ENCODE measurements at places on chromosomes 1 and 21.

DNA sequence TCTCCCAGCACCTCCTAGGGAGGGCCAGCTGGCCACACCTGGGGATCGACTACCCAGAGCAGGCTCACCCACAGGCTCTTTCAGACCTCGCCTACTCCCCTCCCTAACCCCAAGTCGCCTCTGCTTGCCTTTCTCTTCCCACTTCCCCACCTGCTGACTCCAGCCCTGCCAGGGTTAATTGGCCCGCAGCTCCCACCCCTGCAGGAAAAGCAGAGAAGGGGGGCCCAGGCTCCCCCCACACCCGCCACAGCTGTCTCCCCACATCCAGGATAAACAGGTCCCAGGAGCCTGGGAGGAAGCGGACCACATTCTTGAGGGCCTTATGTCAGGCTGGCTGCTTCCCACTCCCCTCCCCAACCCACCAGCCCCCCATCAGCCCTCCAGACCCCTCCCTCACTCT is 45.0 kb downstream of the TAS1R2 start:
- DNase-seq: no peak

DNA sequence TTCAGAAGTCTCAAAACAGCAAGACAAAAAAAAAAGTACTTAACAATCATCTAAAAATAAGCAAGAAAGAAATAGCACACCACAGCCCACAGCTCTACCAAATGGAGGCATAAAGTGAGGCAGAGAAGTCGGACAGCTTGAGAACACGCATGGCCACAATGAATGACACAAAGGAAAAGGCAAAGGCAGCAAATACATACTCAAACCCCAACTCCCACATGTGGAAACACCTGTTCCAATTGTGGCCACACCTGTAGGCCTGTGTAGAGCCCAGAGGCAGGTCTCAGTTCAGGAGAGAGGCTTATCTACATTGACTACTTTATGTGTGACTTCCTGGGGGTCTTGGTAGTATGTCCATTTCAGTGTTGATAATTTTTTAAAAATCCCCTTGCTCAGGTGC is 543.5 kb downstream of the LMO4 start:
- no peak for DNase-seq

DNA sequence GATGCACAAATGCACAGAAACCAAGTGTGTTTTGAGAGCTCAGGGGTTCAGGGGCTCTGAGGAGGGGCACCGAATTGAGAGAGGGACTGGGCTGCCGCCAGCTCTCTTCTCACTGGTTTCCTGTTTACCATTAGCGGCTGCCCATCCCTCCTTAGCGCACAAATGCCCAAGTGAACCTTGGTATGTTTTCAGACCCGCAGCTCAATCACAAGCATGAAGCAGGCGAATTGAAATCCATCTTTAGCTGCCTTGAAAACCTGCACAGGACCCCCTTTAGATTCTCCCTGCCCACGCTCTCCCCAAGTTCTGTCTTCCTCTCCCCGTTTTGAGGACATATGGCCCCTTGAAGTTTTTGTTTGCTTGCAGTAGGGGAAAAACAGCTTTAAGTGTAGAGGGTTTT is 61.1 kb upstream of the ACOT11 start:
- DNase-seq: no peak

GRCh38 chr1:177505905-177506590 is 335.3 kb downstream of the BRINP2 start:
- no peak for DNase-seq

- no peak for DNase-seq
Observed at GRCh38 chr1:43465505-43466067, 11.9 kb upstream of the HYI start.

GRCh38 chr1:8457760-8458381 is 140.0 kb downstream of the SLC45A1 start:
- no peak for DNase-seq

DNA sequence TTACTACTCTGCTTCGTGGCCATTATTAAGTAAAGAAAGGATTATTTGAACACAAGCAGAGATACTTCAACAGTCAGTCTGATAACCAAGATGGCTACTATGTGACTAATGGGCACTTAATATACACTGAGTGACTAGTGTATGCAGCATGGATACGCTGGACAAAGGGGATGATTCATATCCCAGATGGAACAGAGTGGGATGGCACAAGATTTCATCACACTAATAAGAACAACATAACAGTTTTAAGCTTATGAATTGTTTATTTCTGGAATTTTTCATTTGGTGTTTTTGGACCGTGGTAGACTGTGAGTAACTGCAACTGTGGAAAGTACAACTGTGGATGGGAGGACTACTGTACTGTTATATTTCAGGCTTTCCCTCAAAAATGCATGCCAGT is 9.4 kb downstream of the ZCCHC17 start:
- DNase-seq: peak; percentile 67

- DNase-seq: no peak
Observed at GRCh38 chr1:197485790-197486189, 217.7 kb downstream of the CRB1 start.

- DNase-seq: peak; percentile 2
Observed at GRCh38 chr21:18529254-18529653, 125.7 kb upstream of the TMPRSS15 start.

DNA sequence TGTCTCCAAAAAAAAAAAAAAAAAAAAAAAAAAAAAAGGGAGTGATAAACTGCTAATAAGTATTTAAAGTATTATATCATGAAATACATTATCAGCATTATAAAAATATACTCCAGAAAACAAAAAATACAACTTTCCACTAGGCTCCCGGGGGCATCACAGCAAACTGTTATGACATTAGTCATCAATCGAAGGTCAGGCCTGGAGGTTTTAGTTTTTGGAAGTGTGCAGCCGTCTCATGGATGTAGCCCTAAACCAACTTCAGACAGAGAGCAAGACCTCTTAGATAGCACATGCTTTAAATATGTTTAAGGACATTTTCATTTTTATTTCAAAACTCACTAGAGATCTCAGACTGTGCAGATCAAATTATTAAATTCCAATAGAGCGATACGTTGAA is 106.3 kb downstream of the RERE start:
- no peak for DNase-seq

DNA sequence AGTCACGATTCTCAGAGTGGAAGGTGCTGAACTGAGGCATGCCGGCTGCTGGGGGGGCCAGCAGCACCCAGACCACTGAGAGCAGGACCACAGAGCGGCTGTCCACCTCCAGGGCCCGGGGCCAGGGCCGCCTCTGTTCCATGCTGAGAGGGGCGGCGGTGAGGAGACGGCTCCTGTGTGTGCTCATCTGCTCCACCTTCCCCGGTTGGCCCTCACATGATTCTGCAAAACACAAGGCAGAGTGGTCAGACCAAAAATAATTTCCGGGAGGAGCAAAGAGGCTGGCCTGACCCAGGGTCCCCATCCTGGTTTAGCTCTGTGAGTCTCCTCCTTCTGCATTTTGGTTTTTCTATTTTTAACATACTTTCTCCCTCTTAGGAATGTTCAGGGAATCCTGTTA is 26.4 kb downstream of the PLXNA2 start:
- no peak for DNase-seq

DNA sequence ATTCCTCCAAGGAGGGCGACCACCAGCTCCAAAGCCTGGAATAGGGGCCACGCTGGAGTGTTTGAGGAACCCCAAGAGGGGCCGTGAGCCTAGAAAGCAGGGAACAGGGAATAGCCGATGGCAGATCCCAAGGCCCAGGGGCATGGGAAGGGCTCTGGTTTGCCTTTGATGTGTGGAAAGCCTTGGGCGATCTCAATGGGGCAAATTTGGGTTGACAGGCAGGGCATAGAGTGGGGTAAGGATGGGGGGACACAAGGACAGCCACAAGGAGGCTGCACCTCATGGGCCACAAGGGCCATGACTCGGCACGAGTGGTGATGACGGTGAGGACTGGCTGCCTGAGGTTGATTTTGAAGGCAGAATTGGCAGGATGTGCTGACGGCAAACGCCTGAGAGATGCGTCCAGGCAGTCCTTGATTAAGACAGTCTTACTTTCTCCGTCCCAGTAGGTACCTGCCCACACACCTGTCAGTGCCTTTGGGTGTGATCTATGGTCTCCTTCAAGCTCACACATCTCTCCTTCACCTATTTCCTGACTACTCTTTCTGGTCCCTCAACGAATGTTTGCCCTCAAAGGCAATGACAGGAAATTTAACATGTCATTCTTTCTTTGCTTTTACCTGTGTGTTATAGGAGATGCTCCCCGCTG is 2.0 kb upstream of the TMPRSS3 start:
- no peak for DNase-seq

Measured in AG08395 (cell line).